ENCODE measurements at places on chromosomes 1 and 21. TPM values are rescaled to one million over a fixed set of nuclear protein-coding genes. Genes with fewer than 3 reads are reported as not detected.
A peak's percentile ranks its signal among the peaks of the same experiment; 100 is the strongest.

DNA sequence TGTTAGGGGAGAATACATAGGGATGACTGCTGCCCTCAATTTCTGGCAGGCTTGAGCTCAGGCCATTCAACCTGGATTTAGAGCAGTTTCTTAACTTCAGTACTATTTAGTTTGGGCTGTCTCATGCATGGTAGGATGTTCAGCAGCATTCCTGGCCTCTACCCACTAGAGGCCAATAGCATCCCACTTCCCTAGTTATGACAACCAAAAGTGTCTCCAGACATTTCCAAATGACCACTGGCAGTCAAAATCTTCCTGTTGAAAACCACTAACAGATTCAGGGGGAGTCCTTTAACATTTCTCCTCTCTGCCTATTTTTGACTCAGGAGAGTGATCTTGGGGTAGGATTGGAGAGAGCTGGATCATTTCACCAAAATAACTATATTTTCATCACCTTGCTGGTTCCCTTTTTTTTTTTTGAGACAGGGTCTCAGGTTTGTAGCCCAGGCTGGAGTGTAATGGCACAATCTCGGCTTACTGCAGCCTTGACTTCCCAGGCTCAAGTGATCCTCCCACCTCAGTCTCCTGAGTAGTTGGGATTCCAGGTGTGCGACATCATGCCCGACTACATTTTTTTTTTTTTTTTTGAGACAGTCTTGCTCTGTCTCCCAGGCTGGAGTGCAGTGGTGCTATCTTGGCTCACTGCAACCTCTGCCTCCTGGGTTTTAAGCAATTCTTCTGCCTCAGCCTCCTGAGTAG lies 8.7 kb downstream of the GNAT2 start:
- no peak for DNase-seq

Gene NOTCH2NLA
- 9.9 TPM for total RNA-seq

Gene ATP1A2
- total RNA-seq, result 3.0 TPM

DNA sequence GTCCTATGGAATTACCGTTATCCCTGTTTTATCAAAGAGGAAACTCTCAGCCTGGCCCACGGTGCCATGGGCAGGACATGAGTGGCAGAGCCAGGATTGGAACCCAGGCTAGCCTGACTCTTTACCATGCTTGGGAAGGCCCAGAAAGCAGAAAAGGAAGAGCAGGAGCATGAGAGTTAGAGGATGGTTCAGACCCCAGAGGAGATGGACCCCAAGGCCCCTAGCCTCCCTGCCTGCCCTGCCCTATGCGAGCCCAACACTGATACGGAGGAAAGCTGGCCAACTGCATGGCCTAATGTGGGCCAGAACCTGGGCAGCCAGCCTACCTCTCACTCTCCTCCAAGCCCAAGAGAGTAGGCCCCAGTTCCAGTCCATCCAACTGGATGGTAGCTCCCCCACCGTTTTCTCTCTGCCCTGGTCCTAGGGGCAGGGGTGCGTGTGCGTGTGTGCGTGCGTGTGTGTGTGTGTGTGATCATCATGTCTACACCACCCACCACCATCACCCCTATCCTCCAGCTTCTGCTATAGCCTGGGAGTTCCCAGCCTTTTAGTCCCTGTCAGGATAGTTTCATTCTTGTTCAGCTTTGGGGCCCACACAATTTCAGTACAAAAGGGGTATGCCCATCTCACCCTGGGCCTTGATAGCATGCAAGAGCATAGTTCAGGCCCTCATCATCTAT lies 15.4 kb upstream of the MEX3A start:
- no peak for DNase-seq

- DNase-seq, result no peak
These were observed 8.9 kb downstream of the TAGLN2 start for GRCh38 chr1:159916242-159917051.

Gene FCN3
- 0.22 TPM for total RNA-seq

DNA sequence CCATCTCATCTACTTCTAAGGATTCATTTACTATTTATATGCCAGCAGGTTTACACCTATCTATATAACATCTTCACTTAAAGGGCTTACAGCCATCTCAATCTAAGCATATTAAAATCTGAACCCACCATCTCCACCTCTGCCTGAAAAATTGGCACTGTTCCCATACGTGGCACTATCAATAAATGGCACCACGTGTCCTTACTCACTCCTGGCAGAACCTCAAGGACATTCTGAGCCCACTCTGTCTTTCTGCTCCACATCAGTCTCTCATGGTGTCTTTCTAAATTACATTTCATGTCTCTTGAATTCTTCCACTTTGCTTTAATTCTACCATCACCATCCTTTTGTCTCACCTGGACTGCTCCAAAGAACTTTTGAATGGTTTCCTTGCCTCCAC lies 72.2 kb upstream of the HOOK1 start:
- no peak for DNase-seq

Gene YOD1
- total RNA-seq, result 9.4 TPM

Gene IPO13
- 24.5 TPM for total RNA-seq

GRCh38 chr1:17204546-17205440 lies at the start of gene PADI1:
PADI1 (plus strand) TSS chr1:17205128; CDS start chr1:17205218, 90 bp downstream.
- no peak for DNase-seq

Gene NPHS2
- total RNA-seq, result not detected

Gene ANKRD35
- total RNA-seq, result 0.18 TPM

Gene AURKAIP1
- total RNA-seq, result 196 TPM

GRCh38 chr1:24683713-24684162 lies 40.6 kb downstream of the SRRM1 start:
- DNase-seq, result no peak

Gene HES3
- 89.9 TPM for total RNA-seq

GRCh38 chr1:69985376-69985775 lies 220.0 kb downstream of the LRRC40 start:
- no peak for DNase-seq

Gene GREM2
- not detected for total RNA-seq

GRCh38 chr21:29798840-29799239 lies 141.0 kb downstream of the GRIK1 start:
- DNase-seq, result no peak

- DNase-seq, result peak; percentile 60
These were observed at the start of gene CCSAP for GRCh38 chr1:229342656-229343569. CCSAP (minus strand) TSS chr1:229343047; CDS start chr1:229342465, 582 bp downstream.

DNA sequence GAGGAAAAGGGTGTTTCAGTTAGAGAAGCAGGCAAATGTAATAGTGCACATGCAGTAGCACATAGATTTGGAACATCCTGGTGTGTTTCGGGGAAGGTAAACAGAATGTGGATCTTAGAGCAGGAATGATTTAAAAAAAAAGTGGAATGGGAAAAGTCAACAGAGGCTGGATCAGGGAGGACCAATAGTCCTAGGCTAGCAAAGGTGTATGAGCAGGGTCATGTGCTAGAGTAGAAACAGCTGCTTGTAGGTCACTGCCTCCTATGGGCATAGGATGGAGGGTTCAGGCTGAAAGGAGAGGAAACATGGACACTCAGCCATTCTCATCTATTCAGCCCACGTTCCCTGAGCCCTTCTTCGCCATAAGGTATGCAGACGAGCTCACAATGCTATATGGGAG lies 3.7 kb upstream of the KPNA6 start:
- DNase-seq, result no peak

Gene CFHR5
- total RNA-seq, result not detected

Gene PRDX6
- 533 TPM for total RNA-seq

DNA sequence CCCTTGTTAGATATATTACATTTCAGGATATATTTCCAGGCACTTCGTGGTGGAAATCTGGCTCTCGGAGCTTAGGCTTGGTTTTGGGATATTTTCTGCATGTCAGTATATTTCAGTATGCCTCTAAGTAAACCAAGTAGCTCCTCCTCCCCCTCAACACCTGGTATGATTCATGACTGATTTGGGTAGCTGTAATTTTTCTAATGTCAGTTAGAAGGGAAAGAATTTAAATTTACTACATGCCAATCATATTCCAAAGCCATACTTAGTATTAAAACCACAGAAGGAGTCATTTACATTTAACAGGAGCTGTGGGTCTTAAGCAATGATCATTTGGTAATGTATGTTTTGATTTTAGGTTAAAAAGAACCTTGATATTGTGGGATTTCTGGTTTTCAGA lies 40.6 kb downstream of the ST6GALNAC3 start:
- DNase-seq, result no peak

DNA sequence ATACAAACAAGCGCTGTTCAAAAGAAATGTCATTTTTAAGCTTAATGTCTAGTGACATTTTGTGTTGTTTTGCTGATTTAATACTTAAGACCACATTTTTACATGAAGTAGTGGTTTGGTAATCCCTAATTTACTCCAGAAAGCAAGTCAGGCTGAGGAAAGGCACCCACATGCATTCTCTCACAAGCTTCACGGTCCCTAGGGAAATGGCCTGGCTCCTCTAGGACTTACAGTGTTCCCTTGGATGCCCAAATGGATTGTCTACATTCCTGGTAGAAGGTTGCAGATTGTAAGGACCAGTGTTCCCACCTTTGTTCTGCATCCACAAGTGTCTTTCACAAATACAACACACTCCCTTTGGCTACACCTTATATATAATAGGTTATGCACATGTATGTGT lies 9.5 kb downstream of the GPSM2 start:
- no peak for DNase-seq

Gene TINAGL1
- 2.5 TPM for total RNA-seq

DNA sequence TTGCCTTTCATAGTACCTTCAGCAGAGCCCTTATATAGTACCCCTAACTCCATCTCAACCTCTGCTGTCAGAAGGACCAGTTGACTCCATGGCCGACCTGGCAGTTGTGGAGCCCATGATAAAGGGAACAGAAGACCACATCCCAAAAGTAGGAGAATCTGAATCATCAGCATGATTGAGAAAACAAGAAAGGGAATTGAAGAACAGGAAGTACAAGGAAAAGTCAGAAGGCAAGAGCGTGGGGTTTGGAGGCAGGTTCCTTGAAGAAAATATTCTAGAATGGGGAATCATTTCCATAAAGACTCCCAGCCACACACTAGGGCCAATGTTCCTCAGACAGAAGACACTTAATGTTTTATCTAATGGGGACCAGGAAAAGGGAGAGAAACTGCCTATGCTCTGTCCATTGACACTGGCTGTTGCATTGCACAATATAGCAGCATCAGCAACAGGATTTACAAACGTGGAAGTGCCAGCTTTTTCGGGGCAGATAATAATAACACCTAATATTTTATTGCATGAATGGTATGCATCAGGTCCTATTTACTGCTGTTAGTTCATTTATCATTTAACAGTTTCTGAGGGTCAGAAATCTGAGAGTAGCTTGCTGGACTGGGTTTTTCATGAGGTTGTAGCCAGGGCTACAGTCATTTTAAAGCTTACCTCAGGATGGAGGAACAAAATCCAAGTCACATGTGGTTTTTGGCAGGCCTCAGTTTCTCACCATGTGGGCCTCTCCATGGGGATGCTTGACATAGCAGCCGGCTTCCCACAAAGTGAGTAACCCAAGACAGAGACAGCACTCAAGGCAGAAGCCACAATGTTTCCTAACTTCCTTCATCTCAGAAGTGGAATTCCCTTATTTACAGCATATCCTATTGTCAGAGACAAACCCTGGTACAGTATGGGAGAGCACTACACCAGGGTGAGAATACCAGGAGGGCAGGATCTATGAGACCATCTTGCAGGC lies 483.4 kb downstream of the PLPP3 start:
- DNase-seq, result no peak

Gene A3GALT2
- total RNA-seq, result not detected

Gene WDR47
- total RNA-seq, result 6.6 TPM

DNA sequence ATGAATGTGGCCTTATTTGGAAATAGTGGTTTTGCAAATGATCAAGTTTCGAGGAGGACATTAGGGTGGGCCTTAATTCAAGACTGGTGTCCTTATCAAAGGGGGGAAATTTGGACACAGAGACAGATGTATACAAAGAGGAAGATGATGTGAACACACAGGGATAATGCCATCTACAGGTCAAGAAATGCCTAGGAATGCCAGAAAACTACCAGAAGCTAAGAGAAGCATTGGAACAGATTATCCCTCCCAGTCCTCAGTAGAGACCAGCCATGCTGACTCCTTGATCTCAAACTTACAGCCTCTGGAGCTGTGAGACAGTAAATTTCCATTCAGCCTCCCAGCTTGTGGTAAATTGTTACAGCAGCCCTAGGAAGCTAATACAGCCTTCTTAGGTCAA lies 151.4 kb downstream of the PTGER3 start:
- no peak for DNase-seq

DNA sequence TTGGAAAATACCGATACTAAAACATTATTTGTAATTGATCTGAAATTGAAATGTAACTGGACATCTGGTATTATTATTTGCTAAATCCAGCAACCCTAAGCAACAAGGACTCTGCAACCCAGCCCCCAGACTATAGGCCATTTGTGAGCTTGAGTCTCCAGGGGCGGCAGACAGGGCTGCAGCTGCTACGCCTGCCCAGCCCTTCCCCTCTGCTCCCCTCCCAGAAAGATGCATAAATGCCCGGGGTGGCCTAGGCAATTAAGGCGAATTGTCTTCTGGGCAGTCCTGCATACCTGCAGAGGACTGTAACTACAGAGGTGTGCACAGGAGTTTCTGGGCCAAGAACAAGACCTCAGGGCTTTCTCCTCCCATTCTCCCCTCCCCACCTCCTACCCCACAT lies 41.2 kb upstream of the LBR start:
- peak; percentile 24 for DNase-seq

GRCh38 chr1:107277022-107277421 lies 136.2 kb downstream of the NTNG1 start:
- DNase-seq, result peak; percentile 64

Gene COL9A2
- total RNA-seq, result 4.5 TPM

Gene SYT14
- total RNA-seq, result 8.8 TPM

GRCh38 chr1:54556110-54556509 lies 8.1 kb downstream of the ACOT11 start:
- DNase-seq, result no peak

Gene C1orf185
- not detected for total RNA-seq

DNA sequence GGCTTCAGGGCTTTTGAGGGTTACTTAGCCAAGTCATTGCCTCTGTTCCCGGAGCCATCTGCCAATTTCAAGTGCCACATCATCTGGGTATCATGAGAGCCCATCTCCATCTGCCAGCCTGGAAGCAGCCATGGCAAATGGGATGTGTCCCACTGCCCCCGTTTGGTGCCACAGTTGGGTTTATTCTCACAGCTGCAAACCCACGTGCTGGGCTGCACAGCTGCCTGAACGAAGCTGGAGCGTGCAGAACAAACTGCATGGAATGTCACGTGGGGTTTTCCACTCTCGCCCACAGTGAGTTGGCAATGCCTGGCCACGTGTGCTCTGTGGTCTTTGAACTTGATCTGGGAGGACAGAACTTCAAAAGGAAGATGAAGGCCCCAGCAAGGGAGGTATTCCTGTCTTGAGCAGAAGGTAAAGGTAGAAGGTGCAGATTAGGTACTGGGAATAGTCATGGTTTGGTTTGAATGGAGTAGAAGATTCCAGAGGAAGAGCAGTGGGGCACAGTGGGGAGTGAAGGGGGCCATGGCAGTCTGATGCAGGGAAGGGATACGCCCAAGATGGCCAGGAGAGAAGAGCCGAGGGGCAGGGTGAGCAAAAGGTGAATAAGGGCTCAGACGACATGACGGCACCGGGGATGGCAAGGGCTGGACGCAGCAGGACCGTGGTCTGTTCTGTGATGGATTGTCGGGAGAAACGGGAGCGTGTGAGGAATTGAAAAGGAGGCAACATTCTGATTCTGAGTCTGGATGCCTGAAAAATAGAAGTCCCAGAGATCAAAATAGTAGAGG lies 222.0 kb downstream of the KAZN start:
- DNase-seq, result no peak

GRCh38 chr21:45706299-45706698 lies 62.8 kb downstream of the PCBP3 start:
- no peak for DNase-seq
